ENCODE measurements at places on chromosomes 7 and 10.

DNA sequence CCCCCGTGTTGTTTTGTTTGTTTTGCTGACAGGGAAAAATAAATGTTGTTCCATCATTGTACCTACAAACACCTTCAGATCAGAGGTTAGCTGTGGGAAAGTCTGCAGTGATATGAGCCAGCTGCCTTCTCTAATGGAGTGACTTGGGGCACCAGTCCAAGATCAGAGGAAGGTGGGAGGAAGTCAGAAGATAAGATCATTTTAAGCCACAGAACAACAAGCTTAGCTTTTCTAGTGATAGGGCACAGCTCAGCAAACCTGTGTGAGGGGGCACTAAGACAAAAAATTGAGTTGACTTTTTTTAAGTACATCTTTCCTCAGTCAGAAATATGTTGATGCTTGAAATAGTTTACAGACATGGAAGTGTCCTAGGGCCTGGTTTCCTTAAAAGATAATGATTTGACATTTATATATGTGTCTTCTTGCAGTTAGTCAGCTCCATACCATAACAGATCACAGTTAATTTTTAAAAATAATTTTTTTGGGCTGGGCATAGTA is 240.3 kb upstream of the KAT6B start:
- DNase-seq: no peak

DNA sequence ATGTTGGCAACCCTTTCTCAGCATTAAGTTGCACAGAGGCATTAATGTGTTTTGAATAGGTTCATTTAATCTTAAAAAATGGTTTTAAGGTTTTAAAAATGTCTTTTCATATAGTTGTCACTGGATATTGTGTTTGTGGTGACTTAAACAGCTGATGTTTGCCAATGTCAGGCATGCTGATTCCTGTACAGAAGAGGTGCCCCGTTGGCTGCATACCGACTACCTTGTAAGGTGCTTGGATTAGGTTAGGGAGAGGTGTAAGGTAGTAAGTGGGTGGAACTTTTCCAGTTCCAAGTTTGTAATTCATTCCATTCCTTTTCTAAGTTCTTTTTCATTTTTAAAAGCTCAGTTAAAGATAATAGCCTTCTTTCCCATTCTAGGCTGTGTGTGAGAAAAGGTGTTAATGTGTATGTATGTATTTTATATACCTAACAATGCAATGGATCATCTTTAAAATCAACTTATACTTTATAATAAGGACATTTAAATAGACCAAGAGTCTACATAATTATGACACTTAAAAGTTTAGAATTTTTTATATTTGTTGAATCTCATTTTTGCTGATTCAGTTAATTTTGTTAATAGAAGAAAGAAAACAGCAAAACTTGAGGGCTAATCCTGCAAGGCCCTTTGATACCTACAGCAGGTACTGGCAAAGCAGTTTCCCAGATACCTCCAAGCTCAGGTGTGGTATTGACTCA is 155.2 kb downstream of the LCOR start:
- no peak for DNase-seq

- DNase-seq: no peak
Measured at GRCh38 chr10:127990846-127991542, 84.1 kb downstream of the PTPRE start.

GRCh38 chr10:127027786-127028185 is 122.6 kb downstream of the DOCK1 start:
- DNase-seq: no peak

GRCh38 chr10:132684164-132684891 is 101.6 kb downstream of the NKX6-2 start:
- DNase-seq: no peak

- no peak for DNase-seq
Measured at GRCh38 chr10:3595736-3596135, 189.3 kb downstream of the KLF6 start.

GRCh38 chr10:67666416-67667034 is 29.5 kb downstream of the CTNNA3 start:
- DNase-seq: no peak

- no peak for DNase-seq
Measured at GRCh38 chr10:68496072-68496471, 24.3 kb upstream of the DNA2 start.

DNA sequence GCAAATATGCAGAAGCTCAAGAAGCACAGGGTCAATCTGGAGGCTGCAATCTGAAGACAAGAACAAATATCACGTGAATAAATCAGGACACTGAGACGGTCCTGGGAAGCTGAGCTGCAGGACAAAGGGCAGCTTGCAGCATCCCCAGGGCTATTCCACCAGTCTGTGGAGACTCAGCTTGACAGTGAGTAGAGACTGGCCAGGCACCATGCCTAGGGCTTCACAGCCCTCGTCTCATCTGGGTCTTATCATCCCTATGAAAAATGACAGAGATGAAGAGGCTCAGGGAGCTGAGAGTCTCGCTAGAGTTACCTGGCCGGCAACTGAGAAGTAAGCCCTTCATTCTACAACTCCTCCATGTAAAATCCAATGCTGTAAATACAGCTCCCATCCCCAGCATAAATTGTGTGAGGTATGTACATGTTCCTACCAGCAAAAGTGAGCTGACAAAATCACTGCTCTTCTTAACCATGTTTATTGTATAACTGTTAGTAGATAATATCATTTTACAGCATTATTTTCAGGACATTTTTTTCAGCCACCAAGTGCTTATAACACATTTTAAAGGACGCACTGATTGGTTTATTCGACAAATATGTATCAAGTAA is 186.6 kb upstream of the IGFBP3 start:
- no peak for DNase-seq

- DNase-seq: no peak
Measured at GRCh38 chr10:3293581-3294431, 121.2 kb upstream of the PITRM1 start.

- DNase-seq: no peak
Measured at GRCh38 chr7:81886211-81886764, 116.4 kb upstream of the HGF start.

DNA sequence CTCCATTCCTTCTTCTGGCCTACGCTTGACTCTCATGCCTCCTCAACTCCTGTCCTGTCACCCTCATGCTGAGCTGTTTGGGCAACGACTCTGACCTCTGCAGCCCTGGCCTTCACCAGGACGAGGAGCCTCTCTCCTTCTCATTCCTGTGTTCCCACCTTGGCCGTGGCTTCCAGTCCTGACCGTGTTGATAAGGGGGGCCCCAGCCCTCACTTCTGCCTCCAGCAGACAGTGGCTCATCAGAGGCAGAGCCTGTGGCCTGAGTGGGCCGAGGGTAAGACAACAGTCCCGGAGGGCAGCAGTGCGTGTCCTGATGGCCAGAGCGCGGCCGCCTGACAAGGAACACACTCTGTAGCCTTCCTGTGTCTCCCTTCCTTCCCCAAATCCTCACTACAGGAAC is 61.7 kb upstream of the UBE3C start:
- DNase-seq: no peak
